ENCODE measurements at places on chromosomes 16 and 17.

DNA sequence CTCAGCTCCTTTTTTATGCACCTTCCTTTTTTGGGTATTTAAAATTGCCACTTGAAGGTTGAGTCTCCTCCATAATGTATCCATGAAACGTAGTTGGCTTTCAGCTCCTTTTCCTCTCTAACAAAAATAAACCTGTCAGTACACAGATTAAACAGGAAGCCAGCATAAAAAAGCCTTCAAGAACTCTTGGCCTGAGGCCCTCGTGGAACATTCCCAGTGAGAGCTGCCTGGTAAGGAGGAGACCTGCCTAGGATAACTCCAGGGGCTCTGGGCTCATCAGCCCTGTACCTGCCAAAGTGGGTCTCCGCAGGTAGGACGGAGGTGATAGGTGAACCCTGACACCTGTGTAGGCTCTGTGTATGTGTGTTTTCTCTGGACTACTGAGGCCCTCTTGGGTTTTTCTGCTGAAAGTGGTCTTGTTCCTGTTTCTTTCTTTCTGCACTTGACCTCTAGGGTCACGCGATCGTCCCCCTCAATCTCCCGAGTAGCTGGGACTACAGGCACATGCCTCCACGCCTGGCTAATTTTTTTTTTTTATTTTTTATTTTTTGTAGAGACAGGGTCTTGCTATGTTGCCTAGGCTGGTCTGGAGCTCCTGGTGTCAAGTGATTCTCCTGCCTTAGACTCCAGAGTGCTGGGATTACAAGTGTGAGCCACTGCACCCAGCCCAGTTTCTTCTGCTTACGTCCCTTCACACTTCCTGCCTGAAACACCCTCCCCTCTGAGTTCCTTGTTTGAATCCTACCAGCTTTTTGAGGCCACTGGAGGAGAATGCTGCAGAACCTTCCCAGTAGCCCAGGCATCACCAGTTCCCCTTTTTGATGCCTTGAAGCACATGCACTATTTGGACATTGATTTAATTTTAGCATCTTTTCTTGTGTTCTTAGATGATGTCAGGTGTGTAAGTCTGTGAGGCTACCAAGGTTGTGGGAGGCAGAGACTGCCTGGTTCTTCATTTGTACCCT, 9.8 kb downstream of the PGS1 start:
- DNase-seq = no peak

- DNase-seq = no peak
Measured at GRCh38 chr16:62404842-62405611, 368.8 kb upstream of the CDH8 start.

GRCh38 chr16:10308305-10309193, 77.3 kb upstream of the ATF7IP2 start:
- no peak for DNase-seq

DNA sequence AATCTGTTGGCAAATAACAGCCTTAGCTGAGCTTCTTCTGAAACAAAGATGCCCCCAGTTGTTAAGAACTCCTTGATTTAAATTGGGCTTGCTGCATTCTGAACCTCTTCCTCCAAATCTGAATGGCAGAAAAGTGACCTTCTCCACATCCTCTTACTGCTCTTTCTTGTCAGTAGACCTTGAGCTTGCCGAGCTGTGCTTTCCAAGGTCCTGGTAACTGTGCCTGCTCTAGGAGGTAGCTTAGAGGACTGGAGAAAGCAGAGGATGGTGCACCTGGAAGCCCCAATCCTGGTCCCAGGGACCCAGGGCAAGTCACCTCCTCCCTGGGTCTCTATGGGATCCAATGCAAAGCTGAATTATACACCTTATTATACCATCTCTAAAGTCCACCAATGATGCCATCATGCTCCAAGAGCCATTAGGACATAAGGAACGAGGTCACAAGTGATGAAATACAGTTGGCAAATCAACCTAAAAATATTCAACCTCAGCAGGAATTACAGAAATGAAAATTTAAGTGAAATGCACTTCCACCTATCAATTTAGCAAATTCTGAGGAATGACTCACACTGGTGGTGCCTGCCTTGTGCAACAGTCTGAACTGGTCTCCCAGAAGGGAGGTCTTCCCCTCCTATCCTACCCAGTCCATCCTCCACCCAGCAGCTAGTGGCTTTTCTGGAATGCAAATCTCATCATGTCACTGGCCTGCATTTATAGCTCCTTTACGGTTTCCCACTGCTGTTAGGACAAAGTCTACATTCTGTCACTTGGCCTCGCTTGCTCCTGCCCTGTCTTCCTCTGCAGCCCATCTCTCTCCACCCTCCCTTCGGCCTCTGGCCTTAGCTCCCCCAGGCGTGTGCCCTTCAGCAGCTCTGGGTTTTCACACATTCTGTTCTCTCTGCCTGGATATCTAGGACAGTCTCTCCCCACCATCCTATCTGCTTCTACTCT, 36.6 kb downstream of the TOM1L2 start:
- DNase-seq = peak; percentile 65

Data from kidney epithelial cell (primary cell).